ENCODE measurements at places on chromosomes 16 and 17. TPM values are rescaled to one million over a fixed set of nuclear protein-coding genes. Genes with fewer than 3 reads are reported as not detected.

Gene NPIPA7
- 30.3 TPM for polyA plus RNA-seq

Gene KRT39
- polyA plus RNA-seq = 0.35 TPM

Gene CX3CL1
- polyA plus RNA-seq = 9.5 TPM

Gene TMED6
- polyA plus RNA-seq = 4.0 TPM

Gene NACA2
- polyA plus RNA-seq = 2.0 TPM

Gene TEKT1
- 2.7 TPM for polyA plus RNA-seq

Gene SCGB1C2
- not detected for polyA plus RNA-seq

Gene FLYWCH1
- 20.0 TPM for polyA plus RNA-seq

Gene KRT31
- not detected for polyA plus RNA-seq

Gene CDK10
- 83.5 TPM for polyA plus RNA-seq

Gene CLEC19A
- polyA plus RNA-seq = 0.51 TPM

Gene FAM171A2
- polyA plus RNA-seq = 31.9 TPM

Gene KRT12
- 0.14 TPM for polyA plus RNA-seq

Gene PLLP
- polyA plus RNA-seq = 6.5 TPM

Gene CDRT4
- 28.2 TPM for polyA plus RNA-seq

Gene CDT1
- 11.9 TPM for polyA plus RNA-seq

Gene CACNG5
- polyA plus RNA-seq = not detected

Gene SPNS2
- polyA plus RNA-seq = 26.2 TPM

Gene GPR142
- polyA plus RNA-seq = not detected

Gene RRAD
- 9.1 TPM for polyA plus RNA-seq

Gene CDH16
- polyA plus RNA-seq = 37.7 TPM

Gene UMOD
- 1.8 TPM for polyA plus RNA-seq

Gene SCNN1G
- polyA plus RNA-seq = 4.3 TPM

Gene BICDL2
- 2.2 TPM for polyA plus RNA-seq

Gene ITGAX
- polyA plus RNA-seq = 1.9 TPM

Gene KRTAP9-4
- not detected for polyA plus RNA-seq

Gene KCNJ18
- not detected for polyA plus RNA-seq

Gene TAT
- 0.17 TPM for polyA plus RNA-seq

Gene TMEM106A
- polyA plus RNA-seq = 12.0 TPM

Gene SLC35G6
- polyA plus RNA-seq = 0.40 TPM

Gene TSPOAP1
- 46.4 TPM for polyA plus RNA-seq

Gene MT4
- polyA plus RNA-seq = not detected

Gene SLFN14
- 0.54 TPM for polyA plus RNA-seq

Gene LMF1
- polyA plus RNA-seq = 20.2 TPM

Gene MAPT
- polyA plus RNA-seq = 4.6 TPM

Gene ATP2C2
- polyA plus RNA-seq = 27.0 TPM

Gene IL21R
- 4.1 TPM for polyA plus RNA-seq

Gene NUDT16L1
- polyA plus RNA-seq = 26.4 TPM

Gene TRPV2
- polyA plus RNA-seq = 9.0 TPM

Gene APOBR
- polyA plus RNA-seq = 1.7 TPM

Gene HCRT
- polyA plus RNA-seq = not detected

Gene TBX2
- 258 TPM for polyA plus RNA-seq

Gene DNAAF8
- polyA plus RNA-seq = 3.9 TPM

Gene KDM6B
- 15.1 TPM for polyA plus RNA-seq

Gene CRYM
- polyA plus RNA-seq = 1.3 TPM

Gene CASKIN1
- 0.85 TPM for polyA plus RNA-seq

Measured in right lung (tissue), 10 donors.